Brain microvascular endothelial cell (primary cell): ENCODE measurements at places on chromosomes 12 and 14.

GRCh38 chr12:118925407-118925806 is 55.9 kb upstream of the SRRM4 start:
- no peak for DNase-seq

DNA sequence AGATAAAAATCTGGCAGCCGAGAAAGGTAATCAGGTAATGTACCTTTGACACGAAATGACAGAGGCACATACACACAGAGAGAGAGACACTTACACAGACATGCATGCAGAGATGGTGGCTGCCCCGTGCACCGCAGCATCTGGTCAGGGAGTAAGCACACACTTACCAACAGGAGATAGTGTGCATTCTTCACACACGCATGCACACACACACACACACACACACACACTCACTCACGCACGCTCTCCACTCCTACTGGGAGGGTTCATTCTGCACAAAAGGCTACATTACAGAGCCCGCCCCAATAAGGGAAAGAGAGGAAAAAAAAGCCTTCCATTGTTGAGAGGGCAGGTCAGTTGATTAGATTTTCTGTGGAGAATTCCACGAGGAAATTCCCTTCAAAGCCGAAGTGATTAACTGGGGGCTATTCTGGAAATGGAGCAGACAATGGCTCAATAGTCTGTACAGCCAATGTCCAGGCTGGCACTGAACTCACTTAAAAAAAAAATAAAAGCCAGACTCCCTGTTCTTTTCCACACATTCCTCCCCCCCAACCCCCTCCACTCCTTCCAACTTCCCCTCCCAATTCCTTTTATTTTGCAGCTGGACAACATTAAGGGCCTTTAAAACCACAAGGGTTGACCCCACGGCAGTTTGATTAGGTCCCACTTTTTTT is 1.4 kb upstream of the SOX5 start:
- peak; percentile 21 for DNase-seq

DNA sequence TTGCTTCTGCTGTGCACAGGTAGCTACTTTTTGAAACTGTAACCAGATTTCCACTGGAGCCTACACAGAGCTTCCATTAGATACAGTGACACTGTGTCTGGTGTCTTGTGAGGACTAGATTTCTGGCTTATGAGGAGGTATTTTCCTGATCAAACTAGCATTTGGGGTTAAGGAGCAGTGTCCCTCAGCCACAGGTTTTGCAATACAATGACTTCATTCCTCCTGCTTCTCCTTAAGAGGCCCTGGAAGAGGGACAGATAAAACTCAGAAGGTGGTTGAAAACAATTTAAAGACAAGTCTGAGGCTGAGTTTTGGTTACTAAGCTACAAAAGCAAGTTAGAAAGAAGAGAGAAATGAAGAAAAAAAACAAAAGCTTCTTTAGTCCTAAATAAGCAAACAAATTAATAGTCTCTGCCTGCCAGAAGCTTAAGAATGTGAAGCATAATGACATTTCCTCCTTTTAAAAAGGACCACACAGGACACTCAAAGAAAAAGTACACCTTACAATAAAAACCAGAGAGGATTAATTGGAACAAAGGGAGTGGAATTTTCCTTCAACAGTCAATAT is 53.0 kb downstream of the PKP2 start:
- DNase-seq, result no peak

- no peak for DNase-seq
Observed at GRCh38 chr12:124543590-124544310, 23.7 kb downstream of the NCOR2 start.

- no peak for DNase-seq
Observed at GRCh38 chr14:82414853-82415539, 881.3 kb upstream of the SEL1L start.

DNA sequence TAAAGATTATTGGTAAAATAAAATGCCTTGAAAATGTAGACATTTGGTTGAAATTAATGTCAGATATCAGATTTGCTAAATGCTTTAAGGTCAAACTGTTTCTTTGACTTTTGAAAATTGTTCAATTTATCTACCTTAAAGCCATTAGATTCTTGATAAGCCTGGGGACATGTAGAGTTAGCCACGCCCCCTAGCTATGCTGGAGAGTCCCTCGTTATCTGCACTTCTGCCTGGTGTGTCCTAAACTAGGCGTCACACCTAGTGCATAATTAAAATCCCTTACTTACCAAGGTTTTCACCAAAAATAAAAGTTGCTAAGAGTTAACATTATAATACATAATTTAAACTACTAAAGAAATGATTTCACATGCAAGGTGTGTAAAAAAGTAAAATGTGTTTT is 79.5 kb downstream of the EGLN3 start:
- no peak for DNase-seq

DNA sequence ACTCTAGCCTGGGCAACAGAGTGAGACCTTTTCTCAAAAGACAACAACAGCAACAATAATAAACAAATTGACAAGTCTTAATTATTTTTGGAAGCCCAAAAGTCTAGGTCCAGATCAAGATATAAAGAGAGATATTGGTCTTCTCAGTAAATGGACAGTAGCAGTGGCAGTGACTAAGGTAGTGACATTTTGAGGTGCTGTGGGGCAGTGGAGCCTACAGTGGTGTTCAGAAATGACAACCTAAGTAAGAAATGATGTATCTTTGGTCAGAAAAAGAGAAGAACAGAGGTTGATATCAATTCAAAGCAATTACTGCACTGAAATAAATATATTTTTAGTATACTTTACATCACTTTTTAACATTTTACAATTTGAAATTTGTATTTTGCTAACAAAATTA is 20.7 kb downstream of the METTL25 start:
- DNase-seq, result no peak

DNA sequence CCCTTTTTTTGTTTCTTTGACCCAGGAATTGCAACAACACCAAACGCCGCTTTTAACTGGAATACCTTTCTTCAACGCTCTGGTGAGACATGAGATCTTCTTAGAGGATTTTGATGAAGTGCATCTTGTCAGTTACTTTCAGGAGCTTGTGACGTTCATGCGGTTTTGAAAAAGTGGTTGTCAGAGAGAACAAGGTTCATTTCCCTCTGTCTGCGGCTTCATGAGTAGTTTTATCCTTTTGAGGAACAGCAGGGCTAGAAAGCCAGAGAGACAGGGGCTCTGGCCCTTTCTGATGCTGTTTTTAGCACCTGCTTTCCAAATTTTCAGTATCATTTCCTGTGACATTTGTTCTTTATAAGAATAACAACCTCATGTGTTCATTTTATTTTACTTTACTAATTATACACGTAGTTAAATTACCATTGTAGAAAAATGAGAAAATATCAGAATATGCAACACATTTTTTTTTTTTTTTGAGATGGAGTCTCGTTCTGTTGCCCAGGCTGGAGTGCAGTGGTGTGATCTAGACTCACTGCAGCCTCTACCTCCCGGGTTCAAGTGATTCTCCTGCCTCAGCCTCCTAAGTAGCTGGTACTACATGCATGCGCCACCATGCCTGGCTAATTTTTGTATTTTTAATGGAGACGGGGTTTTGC is 61.8 kb downstream of the GLT1D1 start:
- no peak for DNase-seq

DNA sequence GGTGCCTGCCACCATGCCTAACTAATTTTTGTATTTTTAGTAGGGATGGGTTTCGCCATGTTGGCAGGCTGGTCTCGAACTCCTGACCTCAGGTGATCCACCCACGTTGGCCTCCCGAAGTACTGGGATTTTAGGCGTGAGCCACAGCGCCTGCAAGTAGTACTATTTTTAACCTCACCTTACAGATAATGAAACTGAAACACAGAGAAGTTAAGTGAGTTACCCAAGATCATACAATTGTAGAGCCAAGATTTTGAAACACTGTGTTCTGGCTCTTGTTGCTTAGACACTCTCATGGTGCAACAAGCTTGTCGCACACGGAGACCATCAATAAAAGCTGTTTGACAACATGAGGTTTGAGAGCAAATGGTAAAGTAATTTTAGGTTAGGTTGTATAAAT is 159.1 kb upstream of the LMNTD1 start:
- no peak for DNase-seq

DNA sequence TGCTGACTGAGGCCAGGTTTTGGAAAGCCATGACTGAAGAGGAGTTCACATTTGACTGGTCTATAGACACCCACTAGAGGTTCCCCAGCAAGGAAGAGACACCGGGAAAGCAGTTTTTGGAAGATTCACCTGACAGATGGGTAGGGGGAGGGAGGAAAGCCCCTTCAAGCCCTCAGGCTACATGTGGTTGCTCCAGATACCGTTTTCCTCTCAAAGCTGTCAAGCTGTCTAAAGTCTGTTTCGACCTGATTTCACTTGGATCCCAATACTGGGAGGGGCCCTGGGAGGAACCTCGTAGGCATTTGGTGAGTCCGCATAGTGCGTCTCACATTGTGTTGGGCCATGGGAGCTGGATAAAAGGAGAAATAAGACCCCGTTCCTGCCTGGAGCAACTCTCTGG is 1.7 kb upstream of the LRP1 start:
- DNase-seq, result no peak

- DNase-seq, result no peak
Observed at GRCh38 chr12:20472102-20472782, 103.9 kb downstream of the PDE3A start.

GRCh38 chr12:74980510-74980909 is 229.1 kb downstream of the KCNC2 start:
- no peak for DNase-seq

DNA sequence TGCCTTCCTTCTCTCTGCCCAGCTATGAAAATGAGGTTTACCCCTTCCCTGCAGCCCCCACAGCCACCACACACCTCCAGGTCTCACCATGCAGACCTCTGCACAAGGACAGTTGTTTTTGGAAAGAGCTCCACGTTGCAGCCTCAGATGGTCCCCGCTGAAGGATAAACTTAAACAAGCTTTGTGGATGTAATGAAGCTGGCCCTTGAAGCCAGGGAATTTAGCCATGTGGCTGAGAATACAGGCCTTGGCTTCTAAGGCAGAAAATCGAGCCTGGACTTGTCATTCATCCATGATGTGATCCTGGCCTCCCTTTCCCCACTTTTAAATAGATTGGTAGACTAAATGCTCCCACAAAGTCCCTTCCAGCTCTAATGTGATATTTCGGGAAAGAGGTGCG is 79.4 kb downstream of the TBX3 start:
- no peak for DNase-seq

- peak; percentile 73 for DNase-seq
Observed at GRCh38 chr12:30197392-30198057, 413.8 kb upstream of the TMTC1 start.

DNA sequence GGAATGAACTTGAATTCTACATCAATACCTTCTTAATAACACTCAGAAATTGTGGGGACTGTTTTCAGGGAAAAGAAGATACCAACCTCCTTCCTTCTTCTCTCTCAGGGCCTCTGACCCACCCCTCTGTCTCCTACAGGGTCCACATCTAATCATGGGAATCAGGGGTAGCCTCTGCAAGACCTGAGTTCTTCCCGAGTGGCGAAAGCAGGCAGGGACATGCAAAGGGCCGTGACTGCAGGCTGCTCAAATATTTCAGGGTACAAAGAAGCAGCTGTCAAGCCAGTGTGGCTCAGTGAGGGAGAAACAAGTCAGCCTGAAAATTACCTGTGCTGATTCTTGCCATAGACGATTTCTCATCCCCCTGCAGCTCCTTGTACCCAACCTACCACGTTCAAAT is 123.1 kb upstream of the PARP11 start:
- no peak for DNase-seq

- no peak for DNase-seq
Observed at GRCh38 chr14:68308726-68309520, 483.9 kb downstream of the ZFP36L1 start.

DNA sequence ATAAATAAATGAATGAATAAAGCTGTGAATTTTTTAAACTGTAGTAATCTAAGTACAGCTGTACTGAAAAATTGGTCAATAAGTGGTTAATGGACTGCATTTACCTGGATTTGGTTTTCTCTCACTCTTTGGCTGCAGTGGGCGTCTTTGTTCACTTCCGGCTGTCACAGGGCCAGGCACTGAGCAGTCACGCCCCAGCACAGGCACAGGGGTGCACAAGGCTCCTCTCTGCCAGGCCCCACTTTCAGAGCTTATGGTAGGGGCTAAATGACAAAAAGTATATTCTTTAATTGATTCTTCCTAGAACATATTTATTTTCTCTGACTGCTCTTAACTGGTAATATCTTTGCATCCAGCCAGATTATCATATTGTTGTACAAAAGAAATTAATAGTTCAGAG is 70.6 kb upstream of the DYNC1H1 start:
- DNase-seq, result no peak

- peak; percentile 41 for DNase-seq
Observed at GRCh38 chr12:57161491-57161890, 14.1 kb upstream of the LRP1-AS start.

- no peak for DNase-seq
Observed at GRCh38 chr14:61565836-61566536, 129.3 kb upstream of the HIF1A start.

- no peak for DNase-seq
Observed at GRCh38 chr12:116943419-116944372, 32.9 kb downstream of the FBXW8 start.

- DNase-seq, result peak; percentile 83
Observed at GRCh38 chr12:49503674-49504180, 35.1 kb upstream of the KCNH3 start.

GRCh38 chr12:123120452-123121166 is 30.3 kb downstream of the PITPNM2 start:
- DNase-seq, result no peak

DNA sequence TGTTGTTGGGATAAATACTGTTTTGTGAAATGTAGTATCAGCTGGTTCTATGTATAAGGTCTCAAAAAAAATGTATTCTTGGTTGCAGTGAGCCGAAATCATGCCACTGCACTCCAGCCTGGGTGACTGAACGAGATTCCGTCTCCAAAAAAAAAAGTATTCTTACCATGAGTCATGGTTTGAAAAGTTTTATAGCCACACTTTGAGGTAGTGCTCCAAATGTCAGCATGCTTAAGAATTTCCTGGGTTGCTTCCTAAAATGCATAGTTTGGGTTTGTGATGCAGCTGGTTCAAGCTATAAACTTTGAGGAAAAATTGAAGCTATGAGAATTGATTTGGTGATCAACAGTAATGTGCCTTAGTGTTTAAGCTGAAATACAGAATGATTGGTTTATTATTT is 48.0 kb downstream of the ETNK1 start:
- DNase-seq, result peak; percentile 38

DNA sequence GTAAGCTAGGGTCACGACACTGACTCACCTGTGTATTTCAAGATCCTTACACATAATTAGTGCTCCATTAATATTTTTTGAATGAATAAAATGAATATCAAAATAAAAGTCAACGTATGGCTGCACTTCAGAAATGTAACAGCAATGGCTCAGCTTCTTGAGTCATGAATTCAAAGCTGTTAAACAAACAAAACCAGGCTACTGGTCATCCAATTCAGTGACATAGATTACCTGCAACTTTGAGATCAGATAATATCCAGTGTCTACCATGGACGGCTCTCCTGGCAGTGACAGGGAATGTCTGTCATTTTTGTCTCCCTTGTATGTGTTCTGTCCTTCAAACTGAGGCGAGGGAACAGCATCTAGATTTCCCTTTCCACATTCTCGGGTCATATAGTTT is 225.6 kb downstream of the EFCAB11 start:
- DNase-seq, result no peak

DNA sequence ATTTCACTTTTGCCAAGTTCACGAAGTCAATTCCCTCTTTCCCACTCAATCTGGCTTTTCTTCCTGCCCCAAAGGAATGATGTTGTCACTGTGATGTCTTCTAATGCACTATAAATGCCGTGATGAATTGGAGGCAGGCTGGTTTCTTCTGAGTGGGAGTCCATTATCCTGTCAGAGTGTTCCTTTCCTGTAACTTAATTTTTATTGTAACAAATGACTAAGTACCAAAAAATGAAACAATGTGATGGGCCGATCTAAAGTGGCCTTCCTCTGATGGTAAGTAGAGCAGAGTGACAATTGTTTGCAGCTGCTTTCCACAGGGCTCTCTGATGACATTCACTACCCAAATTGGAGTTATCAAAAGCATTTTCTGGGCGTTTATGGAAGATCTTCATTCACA is 22.2 kb downstream of the TMEM30B start:
- no peak for DNase-seq
